ENCODE measurements at places on chromosomes 5 and 9.

GRCh38 chr5:138841531-138841930 lies 33.6 kb downstream of the LRRTM2 start:
- DNase-seq = no peak

- DNase-seq = peak; percentile 67
Measured at GRCh38 chr9:32551276-32552051, 663 bp upstream of the SMIM27 start.

DNA sequence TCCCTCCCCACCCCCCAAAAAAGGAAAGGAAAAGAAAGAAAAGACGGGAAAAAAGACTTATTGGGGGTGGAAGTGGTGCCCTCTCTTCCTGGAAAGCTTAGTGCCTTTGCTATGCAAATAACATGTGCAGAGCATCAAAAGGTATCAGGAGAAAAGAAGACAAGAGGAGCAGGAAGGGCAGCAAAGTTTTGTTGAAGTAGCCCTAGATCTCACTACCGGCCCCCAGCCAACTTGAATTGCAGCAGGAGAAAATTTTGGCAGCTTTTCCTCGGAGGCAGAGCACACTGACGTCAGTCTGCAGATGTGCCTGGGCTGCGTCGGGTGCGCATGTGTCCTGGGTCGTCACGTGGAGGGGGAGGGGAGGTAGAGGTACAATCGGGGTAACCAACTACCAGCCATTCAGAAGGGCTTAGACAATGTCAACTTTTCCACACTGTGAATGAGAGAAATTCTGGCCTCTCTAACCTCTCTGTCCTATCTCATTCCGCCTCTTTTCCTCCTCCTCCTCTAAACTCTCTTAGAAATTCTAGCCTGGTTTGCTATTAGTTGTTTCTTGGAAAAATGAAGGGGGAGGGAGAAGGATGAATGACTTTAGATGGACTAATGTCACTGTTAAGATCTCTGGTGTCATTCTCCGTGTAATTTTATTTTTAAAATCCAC lies at the start of gene ADAMTS6:
Gene ADAMTS6 (minus strand): TSS at position 286 of the 661 bp plus-strand sequence. CDS start 8,247 bp downstream, outside the sequence.
- DNase-seq = peak; percentile 96

GRCh38 chr9:35650341-35651158 lies at the start of gene SIT1:
Gene SIT1, minus strand, starts transcription at chr9:35650931. Its CDS starts 78 bp downstream, at chr9:35650853.
- DNase-seq = no peak

GRCh38 chr5:97163360-97163764 lies 19.7 kb downstream of the RIOK2 start:
- peak; percentile 42 for DNase-seq

DNA sequence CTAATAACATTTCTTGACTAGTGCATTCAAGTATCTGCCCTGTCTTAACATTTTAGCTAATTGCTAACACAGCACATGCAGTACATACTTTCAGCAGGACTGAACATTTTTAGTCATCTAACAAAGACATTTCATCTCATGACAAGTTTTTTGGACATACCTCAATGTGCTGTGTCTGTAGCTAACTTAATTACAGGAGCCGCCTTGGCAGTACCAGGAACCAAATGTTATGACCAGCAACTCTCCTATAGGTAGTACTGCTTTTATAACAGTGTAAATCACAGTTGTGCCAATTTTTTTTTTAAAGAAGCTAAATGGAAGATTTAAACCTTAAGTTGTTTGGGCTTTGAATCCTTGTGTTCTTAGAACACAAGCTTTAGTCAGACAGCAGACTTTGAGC lies 99.4 kb upstream of the SAP30L start:
- DNase-seq = no peak

DNA sequence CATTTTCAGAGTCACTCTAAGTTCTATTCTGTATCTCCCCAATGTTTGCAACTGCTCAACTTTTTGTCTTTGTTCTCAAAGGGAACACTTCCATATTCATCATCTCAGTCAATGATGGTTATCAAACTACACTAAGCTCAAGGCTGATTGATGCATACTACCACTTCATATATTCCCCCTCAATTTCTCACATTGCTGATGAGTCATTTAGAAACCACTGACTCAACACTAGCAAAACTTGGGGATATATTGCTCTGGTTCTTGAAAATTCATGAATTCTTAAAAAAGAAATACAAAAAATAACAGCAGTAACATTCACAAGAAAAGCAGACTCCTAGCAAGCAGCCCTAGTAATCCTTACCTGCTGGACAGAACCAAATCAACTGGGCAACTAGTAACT lies 52.2 kb downstream of the ABHD17B start:
- DNase-seq = peak; percentile 57

DNA sequence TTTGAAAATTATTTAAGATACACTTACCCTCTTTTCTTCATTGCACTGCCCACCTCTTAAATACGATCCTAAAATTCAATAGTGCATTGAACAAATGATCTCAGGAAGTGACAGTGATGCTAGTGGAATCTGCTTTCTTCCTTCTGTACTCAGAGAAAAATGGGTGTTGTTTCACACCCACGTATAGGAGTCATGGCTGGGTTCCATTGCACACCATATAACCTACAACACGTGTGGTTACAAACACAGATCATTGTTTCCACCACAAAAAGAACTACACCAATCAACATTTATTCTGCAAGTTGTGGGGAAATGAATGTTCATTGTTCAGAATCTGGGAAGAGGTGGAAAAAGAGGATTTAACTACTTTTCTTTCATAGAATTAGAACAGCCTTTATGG lies 275.9 kb downstream of the MAN2A1 start:
- DNase-seq = no peak

DNA sequence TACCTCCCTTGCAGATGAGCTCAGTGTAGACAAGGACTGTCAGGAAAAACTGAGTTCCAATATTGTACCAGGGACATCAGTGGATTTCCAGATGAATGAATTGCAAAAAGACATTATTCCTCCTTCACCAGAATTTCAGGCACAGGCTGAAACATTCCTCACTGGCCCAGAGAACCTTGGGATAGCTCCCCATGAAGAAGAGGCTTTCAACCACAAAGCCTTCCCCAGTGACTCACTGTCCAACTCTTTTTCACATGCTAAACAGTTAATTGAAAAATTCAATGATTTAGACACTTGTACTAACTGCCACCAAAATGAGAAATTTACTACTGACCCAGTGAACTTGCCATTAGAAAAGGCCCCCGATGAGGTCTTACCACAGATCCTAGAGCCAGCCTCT lies 144.5 kb downstream of the UNC13B start:
- DNase-seq = peak; percentile 6

DNA sequence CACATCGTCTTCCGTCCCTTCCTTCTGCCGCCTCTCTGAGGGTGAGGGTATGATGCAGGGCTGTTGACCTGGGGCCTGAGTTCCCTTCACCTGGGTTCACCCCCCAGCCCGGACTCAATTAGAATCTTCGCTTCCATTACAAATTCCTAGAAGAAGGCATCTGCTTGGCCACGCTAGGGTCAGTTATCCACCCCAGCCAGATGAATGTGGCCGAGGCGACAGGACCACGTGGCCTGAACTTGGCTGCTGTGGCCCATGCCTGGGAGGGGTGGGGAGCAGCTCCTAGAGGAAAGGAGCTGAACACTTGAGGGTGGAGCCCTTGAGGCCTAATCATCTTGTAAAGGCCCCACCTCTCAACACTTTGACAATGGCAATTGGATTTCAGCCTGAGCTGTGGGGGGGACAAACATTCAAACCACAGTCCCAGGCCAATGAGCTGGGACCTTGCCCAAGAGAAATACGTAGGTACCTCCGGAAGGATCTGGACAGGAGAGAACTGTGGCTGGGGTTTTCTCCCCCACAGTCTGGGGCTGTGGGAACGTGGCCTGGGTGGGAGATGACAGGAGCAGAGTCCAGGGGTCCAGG lies 90.6 kb upstream of the ADAMTS2 start:
- no peak for DNase-seq

DNA sequence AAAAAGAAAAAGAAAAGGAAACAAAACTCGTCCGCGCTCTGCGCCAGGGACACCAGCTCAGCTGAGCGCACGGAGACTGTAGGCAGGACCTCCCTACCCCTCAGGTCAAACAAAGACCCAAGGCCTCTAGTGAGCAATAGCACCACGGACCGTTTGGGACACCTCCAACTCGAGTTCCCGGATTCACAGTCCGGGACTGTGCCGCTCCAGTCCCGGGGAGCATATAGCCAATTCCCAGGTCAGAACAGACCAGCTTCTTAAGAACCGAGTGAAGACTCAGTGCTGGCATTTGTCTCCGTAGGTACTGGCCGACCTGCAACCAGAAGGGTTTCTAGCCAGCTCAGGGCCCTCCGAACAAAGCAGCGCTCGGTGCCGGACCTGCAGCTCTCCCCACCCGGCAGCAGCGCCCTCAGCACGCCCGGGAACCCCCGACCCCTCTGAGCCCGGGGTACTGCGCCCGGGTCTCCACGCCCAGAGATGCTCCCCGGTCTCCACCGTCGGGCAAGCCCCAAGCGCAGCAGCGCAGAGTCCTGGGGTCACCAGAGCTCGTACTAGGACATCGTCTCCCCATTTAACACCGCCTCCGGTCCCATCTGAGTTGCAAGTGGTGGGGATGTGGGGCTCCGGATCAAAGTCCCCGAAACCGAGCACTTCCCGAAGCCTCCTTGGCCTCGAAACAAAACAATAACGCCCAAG lies 591 bp downstream of the ABCA1 start:
- peak; percentile 68 for DNase-seq

GRCh38 chr5:68922172-68922987 lies 171.4 kb upstream of the SLC30A5 start:
- no peak for DNase-seq

DNA sequence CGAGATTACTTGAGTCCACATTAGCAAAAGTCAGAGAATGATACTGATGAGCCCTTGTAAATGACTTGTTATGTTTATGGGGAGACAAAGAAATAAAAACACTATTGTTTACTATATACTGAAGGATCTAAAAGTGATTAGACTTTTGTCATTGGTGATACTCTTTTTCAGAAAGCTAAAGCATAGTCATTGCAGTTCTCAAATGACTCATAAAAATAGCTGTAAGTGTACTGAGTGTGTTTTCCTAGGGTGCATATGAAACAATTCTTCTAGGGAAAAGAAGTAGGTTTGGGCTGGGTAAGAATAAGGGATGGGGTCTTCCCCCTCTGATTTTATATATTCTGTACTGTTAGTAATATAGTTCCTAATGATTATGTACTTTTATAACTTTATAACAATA lies 32.6 kb downstream of the WDR36 start:
- peak; percentile 47 for DNase-seq

GRCh38 chr9:134455934-134456755 lies 129.9 kb downstream of the RXRA start:
- peak; percentile 98 for DNase-seq

DNA sequence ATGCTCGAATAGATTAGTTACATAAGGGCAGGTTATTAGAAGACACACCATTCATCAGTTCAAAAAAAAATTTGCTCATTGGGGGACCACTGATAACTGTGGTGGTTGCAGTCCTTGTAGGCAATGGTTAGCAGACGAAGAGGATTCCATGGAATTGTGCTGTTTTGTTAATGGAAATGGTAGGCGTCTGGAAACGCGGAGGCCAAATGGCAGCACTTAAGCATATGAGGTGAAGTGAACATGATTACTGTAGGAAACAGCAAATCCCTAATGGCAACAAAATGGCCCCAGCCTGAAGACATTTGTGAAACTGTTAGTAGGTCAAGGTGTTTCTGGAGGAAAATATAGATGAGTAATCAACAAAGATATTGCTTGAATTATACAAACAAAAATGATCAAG lies 535.4 kb upstream of the PTPRD start:
- no peak for DNase-seq

- no peak for DNase-seq
Measured at GRCh38 chr5:142873831-142874230, 103.7 kb downstream of the ARHGAP26 start.

DNA sequence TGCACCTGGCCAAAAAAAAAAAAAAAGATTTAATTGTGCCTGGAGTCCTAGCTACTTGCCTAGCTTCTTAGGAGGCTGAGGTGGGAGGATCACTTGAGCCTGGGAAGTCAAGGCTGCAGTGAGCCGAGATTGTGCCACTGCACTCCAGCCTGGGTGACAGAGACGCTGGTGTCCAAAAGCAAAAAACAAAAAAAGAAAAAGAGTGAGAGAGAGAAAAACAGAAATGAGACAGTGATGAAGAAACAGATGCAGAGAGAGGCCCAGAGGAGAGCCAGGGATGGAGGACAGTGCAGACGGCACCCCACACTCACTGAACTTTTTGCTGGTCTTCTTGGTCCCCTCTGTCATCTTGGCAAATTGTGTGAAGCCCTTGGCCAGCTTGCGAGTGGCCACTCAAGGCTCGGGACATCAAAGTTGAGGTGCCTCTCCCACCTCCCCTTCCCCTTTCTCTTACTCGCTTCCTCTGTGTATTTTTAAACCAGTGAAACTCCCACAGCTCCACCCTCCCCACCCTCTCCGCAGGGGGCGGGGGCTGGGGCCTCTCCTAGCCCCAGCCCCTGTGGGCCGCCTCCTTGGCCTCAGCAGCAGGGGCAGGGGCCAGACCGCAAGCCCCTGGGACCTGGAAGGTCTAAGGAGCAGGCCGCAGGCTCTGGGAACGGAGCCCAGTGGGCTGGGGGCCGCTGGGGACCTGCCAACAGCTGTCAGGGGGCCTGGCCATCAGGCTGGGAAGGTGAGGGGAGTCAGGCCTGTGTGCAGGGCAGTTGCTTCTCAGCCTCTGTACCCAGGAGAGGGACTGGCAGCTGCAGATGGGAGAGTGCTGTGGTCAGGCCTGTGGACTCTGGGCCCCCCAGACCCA lies at the start of gene SH2D3C:
Gene SH2D3C (minus strand): TSS at position 387 of the 856 bp plus-strand sequence. CDS start 39 bp downstream, at position 348.
- DNase-seq = no peak

GRCh38 chr5:50716134-50716533 lies 49.7 kb downstream of the PARP8 start:
- DNase-seq = no peak

DNA sequence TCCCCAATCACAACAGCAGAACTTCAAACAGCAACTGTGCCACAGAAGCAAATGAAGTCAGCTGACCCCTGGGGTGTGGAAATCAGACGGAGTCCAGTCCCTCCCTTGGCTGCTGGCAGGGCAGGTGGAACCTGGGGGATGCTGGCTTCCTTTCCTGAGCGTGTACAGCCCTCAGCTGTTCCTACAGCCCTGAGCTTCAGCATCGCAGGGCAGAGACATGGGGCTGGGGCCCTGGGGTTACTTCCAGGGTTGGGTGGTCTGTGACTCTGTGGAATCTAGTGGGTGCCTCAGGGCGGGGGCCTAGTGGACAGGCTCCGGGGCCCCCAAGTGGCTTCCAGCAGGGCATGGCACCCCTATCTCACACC lies 7.3 kb upstream of the RXRA start:
- DNase-seq = no peak

- no peak for DNase-seq
Measured at GRCh38 chr9:7935681-7936080, 136.1 kb upstream of the DMAC1 start.

DNA sequence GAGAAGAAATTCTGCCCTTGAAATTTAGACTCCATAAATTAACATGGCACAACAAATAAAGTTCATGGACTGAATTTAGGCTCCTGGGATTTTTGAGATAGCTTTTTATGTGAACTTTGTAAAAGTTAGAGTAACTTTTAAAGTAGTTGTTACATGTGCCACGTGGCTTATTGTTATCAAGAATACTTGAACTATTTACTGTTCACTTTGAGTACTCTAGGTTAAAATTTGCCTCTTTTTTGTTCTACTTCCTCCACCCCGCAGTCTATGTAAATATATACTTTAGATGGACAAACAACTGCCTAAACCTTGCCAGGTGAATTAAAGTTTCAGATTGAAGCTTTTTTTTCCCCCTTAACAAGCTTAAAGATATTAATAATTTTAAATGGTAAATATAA lies 457.9 kb downstream of the RAB3C start:
- DNase-seq = no peak
